Stimulated activated CD8-positive, alpha-beta memory T cell treated with anti-CD3 and anti-CD28 coated beads, Interleukin-7, amount 100 ng/mL, for 1 hour (primary cell): ENCODE measurements at places on chromosomes 6 and 20.

- no peak for DNase-seq
Observed at GRCh38 chr6:90691823-90692222, 105.0 kb upstream of the MAP3K7 start.

DNA sequence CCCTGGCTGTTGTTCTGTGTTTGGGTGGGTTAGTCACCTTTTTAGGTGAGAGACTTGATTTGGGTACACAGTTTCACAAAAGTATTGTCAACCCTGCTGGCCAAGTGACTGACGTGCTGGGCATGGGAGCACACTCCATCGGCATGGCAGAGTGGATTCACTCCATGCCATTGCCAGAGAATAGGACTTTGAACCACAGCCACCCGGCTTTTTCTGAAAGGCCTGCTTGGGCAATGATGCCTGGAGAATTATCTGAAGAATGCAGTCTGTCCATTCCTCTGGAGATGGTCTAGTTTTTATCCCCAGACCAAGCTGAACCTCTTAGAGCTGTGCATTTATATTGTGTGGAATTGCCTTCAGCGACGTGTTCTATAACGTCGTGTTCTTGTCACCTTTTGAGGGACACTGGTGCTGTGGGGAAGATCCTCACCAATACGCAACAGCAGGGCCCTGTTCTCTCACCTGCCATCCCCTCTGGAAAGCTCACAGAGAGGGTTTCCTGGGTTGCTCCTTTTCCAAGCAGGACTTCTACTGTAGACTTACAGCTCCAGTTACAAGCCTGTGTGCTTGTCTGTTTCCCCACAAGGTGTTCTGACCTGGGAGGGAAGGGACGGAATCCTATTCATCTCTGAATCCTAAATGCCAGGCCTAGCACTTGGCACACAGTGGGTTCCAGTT lies 183.4 kb upstream of the AKAP12 start:
- no peak for DNase-seq

DNA sequence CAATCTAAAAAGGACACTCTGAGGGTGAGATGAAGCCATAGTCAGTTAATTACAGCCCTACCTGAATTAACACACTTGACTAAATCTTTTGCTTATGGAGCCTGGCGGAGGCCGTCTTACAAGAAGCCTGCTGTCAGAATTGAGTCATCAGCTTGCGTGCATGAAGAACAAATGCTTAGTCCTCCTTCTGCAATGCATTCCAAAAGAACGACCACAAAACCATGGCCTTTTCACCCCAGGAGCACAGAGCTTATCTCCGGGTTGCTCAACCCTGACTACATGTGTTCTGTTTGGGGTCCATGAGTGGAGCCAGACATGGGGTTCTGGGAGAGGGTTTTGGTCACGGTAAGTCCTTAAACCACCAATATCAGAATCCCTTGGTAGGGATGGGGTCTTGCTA lies 318.1 kb downstream of the CLIC5 start:
- no peak for DNase-seq

DNA sequence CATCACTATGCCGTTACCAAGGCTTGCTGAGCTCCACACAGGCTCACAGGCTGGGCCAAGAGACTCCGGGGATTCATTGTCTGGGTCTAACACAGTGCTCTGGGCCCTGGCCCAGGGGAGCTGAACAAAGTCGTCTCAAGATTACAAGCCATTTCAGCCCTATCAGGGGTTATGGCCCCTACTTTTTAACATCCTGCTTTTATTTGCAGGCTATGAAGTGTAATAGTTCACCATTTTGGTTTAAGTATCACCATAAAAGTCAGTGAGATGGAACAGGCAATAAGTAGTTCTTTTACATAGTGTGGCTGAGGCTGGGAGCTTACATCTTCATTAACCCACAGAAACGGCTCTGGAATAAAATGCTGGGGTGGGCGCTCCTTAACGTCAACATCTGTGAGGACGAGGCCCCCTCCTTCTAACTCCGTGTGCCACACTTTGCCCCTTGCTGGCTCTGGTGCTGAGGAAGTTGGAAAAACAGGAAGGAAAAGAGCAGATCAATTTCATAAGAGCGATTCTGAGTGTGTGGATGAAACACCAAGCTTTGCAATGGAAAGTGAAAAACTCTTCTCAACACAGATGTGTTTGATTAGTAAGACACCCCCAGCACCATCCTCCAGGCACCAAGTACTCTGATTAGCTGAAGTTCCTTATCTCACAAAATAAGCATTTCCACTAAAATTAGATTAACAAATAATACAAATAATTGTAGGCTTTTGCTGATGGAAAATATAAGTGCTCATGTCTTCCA lies 447.3 kb downstream of the MAFB start:
- no peak for DNase-seq

DNA sequence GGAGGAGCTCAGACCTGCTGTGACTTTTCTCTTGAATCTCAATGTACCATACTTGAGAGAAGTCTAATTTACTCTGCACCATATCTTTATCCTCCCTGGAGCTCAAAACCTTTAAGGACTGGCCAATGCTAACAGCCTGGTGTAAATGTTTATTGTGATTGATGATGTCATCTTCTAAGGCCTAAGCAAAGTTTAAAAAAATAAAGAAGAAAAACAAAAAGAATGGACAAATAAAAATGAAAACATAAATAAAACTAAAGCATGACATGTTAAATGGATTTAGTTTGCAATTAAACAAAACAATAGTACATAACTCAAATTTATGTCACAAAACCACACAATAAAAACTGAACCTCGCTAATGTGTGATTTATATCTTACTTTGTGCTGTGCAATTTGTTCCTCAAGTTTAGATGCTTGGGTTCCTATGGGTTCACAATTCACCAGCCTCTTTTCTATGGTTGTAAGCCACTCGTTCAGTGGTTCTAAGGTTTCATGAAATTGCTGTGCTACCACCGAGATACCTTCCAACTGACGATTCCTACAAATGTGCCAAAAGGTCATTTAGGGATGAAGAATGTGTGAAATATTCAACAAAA lies 113.0 kb downstream of the DST start:
- DNase-seq, result no peak

- DNase-seq, result no peak
Observed at GRCh38 chr6:170448751-170449630, 104.1 kb downstream of the PSMB1 start.

DNA sequence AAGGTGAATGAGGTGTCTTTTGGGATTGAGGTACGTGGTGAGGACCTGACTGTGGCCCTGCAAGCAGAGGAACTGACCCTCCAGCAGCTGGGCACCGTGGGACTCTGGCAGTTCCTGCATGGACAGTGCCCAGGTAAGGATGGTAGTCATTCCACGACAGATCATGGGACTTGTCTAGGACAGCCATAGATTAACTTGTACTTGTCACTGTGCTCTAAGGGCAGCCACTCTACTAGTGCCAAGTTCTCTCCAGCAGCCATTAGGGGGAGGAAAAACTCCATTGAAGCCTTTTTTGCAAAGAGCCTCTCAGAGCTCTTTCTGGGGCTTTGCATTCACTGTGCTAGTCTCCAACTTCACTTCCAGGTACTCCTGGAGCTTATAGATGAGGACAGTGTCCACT lies 20.4 kb downstream of the TAF11 start:
- no peak for DNase-seq

- no peak for DNase-seq
Observed at GRCh38 chr6:33620158-33620855, 815 bp upstream of the ITPR3 start.

GRCh38 chr6:106063448-106063850 lies 22.7 kb upstream of the PRDM1 start:
- no peak for DNase-seq

GRCh38 chr6:156699017-156699421 lies 78.2 kb upstream of the ARID1B start:
- no peak for DNase-seq

GRCh38 chr20:5508044-5508443 lies 191.3 kb upstream of the PROKR2 start:
- DNase-seq, result no peak

GRCh38 chr6:146905181-146905704 lies 299.0 kb upstream of the STXBP5 start:
- no peak for DNase-seq

GRCh38 chr6:5172041-5172653 lies 87.0 kb downstream of the PPP1R3G start:
- no peak for DNase-seq

DNA sequence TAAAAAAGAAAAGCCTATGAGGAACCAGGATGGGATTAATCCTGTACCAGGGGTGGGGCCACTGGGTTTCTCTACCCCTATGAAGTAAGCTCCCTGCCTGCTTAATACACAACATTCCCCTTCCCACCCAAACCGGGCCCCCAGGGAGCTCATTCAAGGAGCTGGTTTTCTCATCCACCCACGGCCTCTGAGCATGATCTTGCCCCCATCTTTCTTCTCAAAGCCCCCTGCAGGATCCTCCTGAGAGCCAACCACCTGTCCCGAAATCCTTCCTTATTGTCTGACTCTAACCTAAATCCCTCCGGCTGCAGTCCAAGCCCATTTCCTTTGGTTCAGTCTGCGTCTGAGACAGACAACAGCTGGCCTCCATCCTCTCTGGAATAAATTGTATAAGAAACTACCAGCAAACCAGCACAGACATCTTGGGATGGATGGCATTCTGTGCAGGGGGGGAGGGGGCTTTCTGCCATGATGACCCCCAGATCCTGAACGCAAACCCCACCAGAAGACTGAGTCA lies 21.0 kb downstream of the KCNK5 start:
- no peak for DNase-seq

- no peak for DNase-seq
Observed at GRCh38 chr6:40900791-40901190, 138.2 kb downstream of the UNC5CL start.
